ENCODE measurements at places on chromosomes 3 and 15.

GRCh38 chr3:19348941-19349564 lies 200.7 kb downstream of the KCNH8 start:
- DNase-seq: no peak

- no peak for DNase-seq
Measured at GRCh38 chr3:79953591-79954101, 185.8 kb upstream of the ROBO1 start.

DNA sequence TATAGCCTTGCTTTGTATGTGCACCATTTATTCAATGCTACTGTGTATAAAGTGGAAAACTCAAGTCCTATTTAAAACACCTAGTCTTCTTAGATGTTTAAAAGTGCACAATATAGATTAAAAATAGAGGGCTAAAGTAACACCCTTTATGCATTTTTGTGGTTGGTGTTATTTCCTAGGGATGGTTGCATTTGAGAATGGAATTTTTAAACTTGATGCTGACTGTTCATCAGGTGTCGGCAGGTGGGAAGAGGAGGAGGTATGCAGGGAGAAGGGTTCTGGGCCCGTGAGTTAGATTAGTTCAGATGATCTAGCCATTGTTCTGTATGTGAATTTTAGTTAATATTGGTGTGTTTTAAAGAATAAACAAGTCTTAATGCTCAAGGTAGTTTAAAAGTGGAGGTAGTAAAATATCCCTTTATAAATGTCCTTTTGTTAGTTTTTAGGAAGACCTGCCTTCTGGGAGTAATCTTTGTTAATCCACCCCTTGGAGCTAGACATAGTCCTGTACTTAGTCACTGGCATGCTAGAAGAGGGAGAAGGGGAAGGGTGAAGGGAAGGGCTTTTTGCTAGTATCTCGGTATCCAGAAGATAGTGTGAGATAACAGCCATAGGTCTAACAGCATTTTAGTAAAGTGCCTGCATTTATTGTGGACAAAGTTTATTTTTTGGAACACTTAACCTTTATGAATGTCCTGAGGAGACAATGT lies 8.1 kb upstream of the SRPRB start:
- no peak for DNase-seq

GRCh38 chr3:192237992-192238608 lies 489.2 kb downstream of the FGF12 start:
- peak; percentile 60 for DNase-seq

- peak; percentile 60 for DNase-seq
Measured at GRCh38 chr15:57436166-57436565, 59.9 kb downstream of the CGNL1 start.

DNA sequence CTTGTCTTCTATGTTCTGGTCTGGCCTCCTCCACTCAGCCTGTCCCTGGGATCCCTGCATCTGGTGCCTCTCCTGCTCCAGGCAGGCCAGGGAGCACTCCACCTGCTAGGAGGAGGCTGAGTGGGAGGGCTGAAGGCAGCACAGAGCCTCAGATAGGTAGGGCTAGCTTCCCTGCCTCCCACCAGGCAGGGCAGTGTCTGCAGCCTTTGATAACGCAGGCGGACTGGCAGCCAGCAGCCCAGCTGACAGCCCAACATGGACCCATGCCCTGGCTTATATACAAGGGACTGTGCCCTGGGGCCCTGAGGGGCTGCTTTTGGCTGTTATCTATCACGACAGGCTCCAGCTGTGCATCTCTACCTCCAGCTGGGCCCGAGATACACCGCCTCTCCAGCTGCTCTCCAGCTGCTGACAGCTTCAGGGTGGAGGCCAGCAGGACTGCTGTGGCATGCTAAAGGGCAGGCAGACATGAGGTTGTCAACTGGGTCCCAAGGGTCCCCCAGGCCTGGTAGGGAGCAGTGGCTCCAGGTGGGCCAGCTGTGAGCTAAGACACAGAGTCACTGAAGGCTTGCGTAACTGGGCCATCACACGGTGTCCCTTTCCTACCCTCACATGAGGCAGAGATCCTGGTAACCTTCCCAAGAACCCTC lies 5.2 kb upstream of the CLK3 start:
- DNase-seq: no peak

- DNase-seq: peak; percentile 79
Measured at GRCh38 chr3:170355738-170356595, 1.5 kb upstream of the SKIL start.

- DNase-seq: no peak
Measured at GRCh38 chr3:156601497-156601896, 46.6 kb upstream of the SSR3 start.
